ENCODE measurements at places on chromosomes 4 and X.

DNA sequence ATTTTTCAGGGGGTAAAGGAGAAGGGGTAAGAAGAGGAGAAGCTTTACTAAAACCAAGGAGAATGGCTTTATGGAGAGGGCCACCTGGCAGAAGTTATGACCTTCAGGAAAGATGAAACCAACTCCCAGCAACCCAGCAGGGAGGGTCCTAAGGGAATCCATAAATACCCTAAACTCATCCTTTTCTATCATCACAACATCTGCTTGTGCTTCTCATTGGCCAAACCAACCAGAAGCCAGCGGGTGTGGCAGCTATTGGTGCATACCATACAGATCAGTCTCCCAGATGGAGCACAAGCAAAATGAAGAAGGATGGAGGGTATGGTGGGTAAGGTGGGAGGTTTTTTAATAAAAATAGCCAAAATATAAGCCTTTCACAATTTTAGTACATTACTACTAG lies 58.5 kb upstream of the ARSJ start:
- DNase-seq, result no peak

DNA sequence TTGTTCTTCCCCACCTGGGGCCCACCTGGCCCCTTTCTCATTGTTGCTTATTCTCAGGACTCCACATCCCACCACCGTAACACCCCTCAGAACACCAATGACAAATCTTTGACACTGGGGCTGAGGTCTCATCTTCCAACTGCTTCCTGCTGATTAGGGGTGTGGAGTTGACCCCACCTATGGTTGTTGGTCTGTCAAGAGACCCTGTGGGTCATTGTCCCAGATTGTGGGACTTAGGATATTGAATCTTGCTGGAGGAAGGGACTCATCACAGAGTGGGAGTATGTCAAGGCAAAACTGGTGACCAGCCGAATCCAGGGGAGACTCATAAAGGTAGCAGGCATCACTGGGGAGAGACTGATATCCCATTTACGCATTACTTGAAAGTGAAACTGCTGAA lies 140.2 kb upstream of the PLAC1 start:
- no peak for DNase-seq

- no peak for DNase-seq
Measured at GRCh38 chr4:184883024-184883423, 57.3 kb upstream of the ACSL1 start.

GRCh38 chr4:80465238-80465637 lies 129.7 kb downstream of the CFAP299 start:
- DNase-seq, result no peak

GRCh38 chrX:135931644-135932487 lies 38.4 kb downstream of the SAGE1 start:
- DNase-seq, result peak; percentile 12

GRCh38 chrX:93169771-93170170 lies 503.6 kb downstream of the NAP1L3 start:
- DNase-seq, result no peak

DNA sequence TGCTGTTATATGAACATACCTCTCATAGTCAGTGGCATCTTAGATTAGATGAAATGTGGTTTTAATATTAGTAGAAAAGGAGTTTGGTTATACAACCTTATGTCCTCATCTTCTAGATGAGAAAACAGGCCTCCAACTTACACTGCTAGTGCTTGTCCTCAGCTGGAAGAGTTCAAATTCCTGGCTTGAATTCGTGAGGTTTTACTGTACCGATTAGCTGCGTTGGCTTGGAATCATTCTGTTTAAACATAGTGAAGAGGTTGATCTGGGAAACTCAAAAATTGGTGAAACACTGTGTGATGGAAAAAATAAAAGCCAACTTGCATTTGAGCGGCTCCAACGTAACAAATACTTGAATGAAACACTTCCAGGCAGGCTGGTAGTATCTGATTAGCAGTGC lies 81.0 kb downstream of the LNX1 start:
- DNase-seq, result no peak

DNA sequence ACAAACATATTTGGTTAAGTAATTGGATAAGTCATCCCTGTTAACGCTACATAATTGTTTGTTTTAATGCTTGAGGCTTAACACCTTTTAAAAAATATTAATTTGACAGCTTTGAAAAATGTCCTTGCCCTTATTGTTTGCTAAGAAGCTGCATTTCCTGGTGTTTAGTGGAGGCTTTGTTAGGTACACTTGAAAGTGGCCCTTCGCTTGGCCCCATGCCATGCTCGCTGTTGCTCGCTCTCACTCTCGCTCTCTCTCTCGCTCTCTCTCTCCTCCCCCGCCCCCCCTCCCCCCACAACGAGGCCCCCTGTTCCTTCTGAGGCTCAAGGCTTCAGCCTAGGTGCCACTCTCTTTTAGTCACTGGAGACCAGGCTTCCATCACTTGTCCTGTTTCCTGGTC lies 139.6 kb downstream of the DCLK2 start:
- DNase-seq, result no peak

DNA sequence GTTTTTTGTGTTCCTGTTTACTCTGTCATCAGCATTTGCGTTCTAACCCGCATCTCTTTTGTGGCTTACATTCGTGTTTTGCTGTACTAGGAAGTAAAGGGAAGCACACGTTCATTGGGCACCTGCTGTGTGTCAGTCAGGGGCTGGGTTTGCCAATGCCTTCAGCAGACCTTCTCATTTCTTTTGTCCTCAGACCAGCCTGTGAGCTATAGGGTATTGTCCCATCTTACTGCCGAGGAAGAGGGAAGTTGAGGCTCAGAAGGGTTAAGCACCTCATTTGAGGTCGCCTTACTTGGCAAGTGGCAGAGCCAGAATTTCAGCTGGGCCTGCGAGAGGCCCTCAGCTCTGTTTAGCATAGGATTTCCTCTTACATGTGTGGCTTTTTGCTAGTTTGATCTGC lies 8.7 kb downstream of the TBC1D14 start:
- peak; percentile 51 for DNase-seq
